ENCODE measurements at places on chromosomes 6 and 20.
A peak's percentile ranks its signal among the peaks of the same experiment; 100 is the strongest.

DNA sequence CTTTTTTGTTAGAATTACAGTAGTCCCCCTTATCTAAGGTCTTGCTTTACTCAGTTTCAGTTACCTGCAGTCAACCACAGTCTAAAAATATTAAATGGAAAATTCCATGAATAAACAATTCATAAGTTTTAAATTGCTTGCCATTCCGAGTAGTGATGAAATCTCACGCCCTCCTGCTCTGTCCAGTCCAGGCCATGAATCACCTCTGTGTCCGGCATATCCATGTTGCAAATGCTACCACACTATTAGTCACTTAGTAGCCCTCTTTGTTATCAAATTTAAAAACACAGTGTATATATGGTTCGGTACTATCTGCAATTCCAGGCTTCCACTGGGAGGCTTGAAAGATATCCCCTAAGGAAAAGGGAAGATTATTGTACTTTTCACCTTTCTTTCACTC is 164.6 kb upstream of the FAM83B start:
- no peak for DNase-seq

GRCh38 chr20:63425846-63426485 is 46.5 kb downstream of the KCNQ2 start:
- no peak for DNase-seq

- peak; percentile 4 for DNase-seq
These were observed 38.7 kb upstream of the RIPOR2 start for GRCh38 chr6:24974182-24975171.

DNA sequence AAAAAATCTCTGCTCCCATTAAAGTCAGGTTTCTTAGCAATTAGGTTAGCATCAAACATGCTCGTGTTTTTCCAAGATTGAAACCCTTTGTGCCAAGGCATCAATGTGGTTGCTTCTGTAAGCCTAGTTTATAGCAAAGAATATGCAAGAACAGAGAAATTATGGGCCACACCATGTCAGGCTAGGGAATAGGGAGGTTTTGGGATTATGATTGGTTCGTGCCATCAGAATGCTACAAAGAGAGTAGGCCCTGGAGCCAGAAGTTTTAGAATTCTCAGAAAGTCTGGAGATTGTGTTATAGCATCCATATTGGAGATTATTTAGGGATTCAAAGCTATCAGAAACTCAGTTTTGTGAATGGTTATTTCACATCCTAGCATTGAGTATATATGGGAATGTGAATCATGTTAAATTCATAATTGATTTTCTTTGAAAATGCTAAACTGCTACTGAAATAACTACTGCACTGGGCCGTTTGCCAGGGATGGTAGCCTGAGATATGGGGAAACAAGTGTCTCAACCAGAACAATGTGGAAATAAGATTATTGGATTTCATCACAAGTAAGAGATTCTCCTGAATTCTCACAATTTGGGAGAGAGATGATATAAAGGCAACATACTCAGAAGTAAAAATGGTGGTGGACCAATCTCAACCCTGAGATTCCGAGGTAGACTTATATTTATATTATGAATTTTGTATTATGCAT is 45.3 kb downstream of the ZNF292 start:
- no peak for DNase-seq

DNA sequence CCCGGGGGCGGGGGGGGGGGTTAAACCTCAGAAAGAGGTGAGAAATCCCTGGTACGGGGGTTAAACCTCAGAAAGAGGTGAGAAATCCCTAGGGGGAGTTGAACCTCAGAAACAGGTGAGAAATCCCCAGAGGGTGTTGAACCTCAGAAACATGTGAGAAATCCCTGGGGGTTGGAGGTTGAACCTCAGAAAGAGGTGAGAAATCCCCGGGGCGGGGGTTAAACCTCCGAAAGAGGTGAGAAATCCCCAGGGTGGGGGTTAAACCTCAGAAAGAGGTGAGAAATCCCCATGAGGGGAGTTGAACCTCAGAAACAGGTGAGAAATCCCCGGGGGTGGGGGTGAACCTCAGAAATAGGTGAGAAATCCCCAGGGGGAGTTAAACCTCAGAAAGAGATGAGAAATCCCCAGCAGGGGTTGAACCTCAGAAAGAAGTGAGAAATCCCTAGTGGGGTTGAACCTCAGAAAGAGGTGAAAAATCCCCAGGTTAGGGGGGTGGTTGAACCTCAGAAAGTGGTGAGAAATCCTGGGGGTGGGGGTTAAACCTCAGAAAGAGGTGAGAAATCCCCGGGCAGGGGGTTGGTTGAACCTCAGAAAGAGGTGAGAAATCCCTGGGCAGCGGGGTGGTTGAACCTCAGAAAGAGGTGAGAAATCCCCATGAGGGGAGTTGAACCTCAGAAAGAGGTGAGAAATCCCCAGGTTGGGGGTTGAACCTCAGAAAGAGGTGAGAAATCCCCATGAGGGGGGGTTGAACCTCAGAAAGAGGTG is 87.4 kb downstream of the PLG start:
- no peak for DNase-seq

DNA sequence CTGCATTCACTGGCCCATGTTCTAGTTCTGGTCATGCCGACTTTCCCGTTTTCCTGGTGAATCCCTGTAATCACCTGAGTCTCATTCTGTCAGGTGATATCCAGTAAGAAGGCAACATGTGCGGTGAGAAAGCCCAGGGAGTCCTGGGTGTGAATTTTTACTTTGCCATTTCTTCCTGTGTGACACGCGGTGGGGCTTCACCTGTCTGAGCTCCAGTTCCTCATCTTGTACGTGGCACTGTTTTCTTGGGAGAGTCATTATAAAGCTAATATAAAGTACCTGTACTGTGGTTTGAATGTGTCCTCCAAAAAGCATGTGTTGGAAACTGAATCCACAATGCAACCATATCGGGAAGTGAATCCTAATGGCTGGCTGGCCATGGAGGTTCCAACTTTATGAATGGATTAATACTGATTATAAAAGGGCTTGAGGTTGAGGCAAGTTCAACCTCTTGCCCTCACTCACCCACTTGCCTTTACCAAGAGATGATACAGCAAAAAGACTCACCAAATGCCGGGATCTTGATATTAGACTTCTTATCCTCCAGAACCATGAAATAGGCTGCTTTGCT is 5.1 kb downstream of the HLA-E start:
- no peak for DNase-seq

DNA sequence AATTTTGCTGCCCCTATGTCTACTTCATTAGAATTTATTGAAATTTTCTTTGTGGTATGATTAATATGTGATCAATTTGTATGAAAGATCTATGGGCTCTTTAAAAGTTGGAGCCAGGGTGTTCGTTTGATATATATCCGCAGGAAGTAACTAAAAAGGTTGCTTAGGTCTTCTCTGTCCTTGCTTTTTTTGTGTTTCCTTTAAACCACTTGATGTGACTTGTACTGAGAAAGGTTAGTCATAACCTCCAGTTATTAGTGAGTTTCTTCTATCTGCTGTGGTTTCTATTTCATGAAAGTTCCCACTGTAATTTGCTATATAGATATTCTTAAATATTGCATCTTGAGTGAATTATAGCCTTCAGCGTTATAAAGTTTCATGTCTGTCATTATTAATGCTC is 585.3 kb upstream of the ARID1B start:
- DNase-seq = no peak

GRCh38 chr20:6744180-6744579 is 23.3 kb upstream of the BMP2 start:
- DNase-seq = no peak

GRCh38 chr20:12695937-12696336 is 312.8 kb upstream of the SPTLC3 start:
- DNase-seq = no peak

DNA sequence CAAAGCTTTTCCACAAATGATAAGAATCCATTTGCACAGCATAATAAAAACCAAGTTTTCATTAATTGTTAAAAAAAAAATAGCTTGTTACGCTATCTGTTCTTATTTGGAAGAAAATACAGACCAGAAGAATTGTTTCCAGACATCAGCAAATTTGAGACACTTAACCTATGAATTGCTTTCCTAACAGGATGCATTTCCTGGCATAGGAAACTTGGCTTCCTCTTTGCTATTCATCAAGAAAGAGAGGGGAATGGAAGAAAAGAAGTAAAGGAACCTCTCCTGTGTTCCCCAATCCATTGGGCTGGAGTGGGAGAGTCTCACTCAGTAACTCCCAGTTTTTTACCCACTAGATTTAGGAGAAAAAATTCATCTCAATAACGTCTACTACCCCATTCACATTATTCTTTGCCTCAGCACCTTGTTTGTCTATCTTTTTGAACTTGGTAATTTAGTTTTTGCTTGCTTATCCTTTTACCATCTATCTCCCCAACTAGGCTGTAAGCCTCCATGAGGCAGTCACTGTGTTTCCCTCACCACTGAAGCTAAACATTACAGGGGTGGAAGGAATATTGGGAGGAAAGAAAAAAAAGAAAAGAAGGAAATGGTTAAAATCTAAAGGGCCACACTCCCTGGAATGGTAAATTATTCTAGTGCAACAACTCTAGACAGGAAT is 150.3 kb downstream of the COL21A1 start:
- DNase-seq = no peak

GRCh38 chr6:111843347-111844147 is 29.7 kb downstream of the FYN start:
- peak; percentile 11 for DNase-seq

GRCh38 chr6:42177514-42178364 is 4.6 kb downstream of the GUCA1A start:
- DNase-seq = no peak

DNA sequence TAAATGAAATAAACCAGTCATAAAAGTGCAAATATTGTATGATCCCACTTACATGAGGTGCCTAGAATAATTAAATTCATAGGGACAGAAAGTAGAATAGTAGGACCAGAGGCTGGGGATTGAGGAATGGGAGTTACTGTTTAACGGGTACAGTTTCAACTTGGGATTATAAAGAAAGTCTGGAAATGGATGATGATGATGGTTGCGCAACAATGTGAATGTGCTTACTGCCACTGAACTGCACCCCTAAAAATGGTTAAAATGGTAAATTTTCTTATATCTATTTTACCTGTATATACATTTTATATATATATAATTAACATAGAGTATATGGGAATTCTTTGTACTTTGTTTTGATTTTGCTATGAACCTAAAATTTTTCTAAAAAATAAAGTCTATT is 53.3 kb upstream of the L3MBTL3 start:
- no peak for DNase-seq

GRCh38 chr6:46356543-46356942 is 134.7 kb downstream of the RCAN2 start:
- no peak for DNase-seq

DNA sequence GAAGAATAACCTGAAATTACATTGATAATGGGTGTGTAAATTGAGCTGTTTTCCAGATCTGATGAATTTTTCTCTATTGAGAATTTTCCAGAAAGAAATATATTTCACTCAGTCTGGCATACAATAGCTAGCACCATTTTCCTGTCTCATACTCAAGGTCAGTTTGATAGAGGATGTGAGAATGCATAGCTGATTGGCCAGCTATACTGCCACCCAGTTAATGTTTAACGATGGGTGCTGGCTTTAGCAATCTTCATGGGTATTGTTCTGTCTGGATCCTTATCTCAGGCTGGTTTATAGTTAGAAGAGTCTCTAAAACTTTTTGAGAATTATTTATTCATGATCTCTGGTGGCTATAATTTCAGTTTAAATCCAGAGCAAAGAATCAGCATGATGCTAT is 147.4 kb downstream of the HDGFL1 start:
- no peak for DNase-seq

GRCh38 chr6:43402820-43403219 is 24.5 kb upstream of the ABCC10 start:
- no peak for DNase-seq

DNA sequence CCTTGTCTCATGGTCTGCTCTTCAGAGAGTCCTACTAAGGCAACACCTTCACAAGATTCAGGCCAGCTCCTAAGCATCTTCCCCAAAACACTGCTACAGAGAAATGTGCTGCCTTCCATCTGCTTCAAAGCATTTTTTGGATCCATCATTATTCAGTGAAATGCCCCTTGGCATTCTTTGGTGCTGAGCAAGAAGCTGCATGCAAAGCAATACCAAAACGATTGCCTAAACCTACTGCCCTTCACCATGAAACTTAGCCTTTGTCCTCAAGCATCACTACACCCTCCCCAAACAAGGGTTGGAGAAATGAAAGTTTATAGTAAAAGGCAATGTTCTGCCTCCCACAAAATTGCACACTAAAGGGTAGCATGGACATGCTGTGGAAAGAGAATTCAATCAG is 93.5 kb downstream of the SNAP25 start:
- no peak for DNase-seq

- no peak for DNase-seq
These were observed 154.9 kb upstream of the BMP2 start for GRCh38 chr20:6612606-6612923.

Data from activated CD4-positive, CD25-positive, alpha-beta regulatory T cell (primary cell).